ENCODE measurements at places on chromosomes 1 and 21.

DNA sequence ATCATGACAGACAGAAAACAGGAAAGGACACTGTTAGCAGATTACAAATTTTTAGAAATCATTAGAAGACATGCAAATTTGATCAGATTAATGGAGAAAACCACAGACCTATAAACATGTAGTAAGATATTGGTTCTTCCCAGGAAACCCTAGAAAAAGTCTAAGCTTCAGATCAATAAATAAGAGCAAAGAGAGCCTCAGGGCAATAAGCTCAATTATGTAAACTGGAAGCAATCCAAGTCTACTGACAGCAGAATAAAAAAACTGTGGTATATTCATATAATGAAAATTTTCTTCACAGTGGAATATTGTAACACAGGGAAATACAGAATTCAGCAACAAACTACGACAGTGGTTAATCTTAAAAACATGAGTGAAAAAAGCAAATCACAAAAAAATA, 36.3 kb downstream of the NRDC start:
- no peak for DNase-seq

- no peak for DNase-seq
Observed at GRCh38 chr1:19390166-19390850, 78.2 kb downstream of the SLC66A1 start.

DNA sequence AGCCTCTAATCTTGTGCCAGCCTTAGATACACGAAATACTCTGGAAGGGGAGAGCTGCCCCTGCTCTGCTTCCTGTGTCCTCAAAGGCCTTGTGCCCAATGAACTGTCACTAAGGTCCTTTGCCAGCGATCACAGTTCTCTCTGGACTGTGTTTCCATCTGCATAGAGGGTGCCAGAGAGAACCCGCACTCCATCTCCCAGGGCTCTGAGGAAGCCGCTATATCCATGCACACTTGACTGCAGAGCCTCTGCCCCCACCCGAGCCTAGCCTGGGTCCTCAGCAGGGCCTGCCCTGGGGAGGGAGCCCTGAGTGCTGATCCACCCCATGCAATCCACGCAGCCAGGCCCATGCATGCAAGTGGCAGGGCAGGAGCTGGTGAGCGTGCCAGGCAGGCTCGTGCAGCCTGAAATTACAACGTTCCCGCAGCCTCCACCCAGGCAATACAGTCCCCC, 30.6 kb upstream of the KIF21B start:
- no peak for DNase-seq

GRCh38 chr1:1347663-1348419, 1.4 kb downstream of the DVL1 start:
- no peak for DNase-seq

GRCh38 chr1:10250663-10251062, 40.3 kb downstream of the KIF1B start:
- DNase-seq = no peak

All from thoracic aorta (tissue), 2 donors.